M059J (cell line): ENCODE measurements at places on chromosomes 11 and 22.

DNA sequence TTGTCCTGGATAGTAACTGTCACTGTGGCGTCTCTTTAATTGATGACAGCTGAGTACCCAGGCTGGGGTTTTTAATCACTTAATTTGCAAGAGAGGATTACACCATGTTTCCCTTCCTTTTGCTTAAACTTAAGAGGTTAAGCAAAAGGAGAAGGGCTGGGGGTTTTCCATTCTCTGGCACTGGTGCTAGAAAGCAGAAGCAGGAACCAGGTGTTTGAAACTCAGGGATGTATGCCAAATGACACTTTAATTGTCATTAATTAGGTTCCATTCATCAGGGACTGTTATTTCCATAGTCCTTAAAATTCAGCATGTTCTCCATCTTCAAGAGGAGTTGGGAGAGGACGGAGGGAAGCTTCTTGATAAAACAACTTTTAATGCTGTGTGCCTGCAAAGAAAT lies 746.2 kb downstream of the NELL1 start:
- DNase-seq, result no peak

GRCh38 chr22:36753120-36753802 lies 22.7 kb downstream of the IFT27 start:
- DNase-seq, result no peak

DNA sequence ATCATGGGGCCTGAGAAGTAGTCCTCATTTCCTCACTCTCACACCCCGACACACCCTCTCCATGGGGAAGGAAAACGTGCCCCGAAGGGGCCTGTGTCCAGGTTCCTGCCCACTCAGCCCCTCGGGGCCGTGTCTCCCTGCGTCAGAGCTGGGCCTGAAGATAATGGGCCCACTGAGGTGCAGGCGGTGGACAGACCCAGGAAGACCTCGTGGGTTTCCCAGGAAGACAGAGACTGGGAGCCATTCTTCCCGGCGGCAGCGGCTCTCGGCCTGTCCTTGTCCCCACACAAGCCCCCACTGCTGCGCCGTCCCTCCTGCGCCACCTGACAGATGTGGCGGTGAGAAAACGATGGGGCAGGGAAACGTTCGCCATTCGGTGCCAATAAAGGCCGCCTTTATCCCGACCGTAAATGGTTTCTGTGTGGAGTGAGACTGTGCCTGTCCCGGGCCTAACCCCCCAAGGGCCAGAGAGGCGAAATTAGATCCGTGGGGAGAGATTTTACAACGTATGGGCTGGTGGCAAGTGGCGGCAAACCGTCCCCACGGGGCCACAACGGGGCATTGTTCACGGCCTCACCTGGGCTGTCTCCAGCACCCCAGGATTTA lies 89.0 kb downstream of the CDKN1C start:
- DNase-seq, result no peak

DNA sequence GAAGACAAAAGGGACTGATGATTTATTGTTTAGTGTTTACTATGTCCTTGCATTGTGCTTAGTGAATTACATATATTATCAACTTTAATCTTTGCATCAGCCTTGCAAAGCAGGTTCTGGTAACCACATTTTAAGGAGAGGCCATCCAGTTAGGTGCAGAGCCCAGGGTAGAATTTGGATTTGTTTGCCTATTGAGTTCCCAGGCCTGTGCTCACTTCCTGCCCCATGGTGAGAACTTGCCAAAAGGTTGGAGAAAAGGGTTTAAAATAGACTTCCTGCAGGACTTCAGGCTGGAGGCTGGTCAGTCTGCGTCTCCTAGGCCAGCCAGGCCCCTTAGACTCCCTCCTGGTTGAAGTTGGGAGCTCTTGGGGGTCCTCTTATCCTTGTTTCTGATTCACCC lies 72.1 kb downstream of the ATXN10 start:
- DNase-seq, result peak; percentile 12

- no peak for DNase-seq
These were observed 40.4 kb upstream of the ETS1 start for GRCh38 chr11:128627666-128628324.

DNA sequence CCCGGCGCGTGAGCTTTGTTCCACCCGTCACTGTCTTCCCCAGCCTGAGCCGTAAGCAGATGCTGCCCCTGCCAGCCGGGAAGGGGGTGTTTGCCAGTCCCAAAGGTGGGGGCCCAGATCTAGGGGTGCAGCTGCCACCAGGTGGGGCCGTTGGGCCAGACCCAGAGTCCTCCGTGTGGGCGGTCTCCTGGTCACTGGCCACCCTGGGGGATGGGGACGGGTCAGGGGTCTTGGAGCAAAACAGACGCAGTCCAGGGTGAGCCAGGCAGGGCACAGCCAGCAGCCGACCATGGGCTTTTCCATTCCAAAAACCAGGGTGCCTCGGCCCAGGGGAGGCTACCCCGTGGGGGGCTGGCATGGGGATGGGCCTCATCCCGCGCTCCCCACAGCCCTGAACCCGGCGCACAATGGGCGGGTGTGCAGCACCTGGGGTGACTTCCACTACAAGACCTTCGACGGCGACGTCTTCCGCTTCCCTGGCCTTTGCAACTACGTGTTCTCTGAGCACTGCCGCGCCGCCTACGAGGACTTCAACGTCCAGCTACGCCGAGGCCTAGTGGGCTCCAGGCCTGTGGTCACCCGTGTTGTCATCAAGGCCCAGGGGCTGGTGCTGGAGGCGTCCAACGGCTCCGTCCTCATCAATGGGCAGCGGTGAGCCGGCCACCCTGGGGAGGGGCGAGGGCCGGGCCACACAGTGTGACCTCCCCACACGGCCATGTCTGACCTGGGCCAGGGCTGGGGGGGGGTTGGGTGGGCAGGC lies 3.5 kb downstream of the MUC5B start:
- DNase-seq, result no peak
